ENCODE measurements at places on chromosomes 4 and X.

DNA sequence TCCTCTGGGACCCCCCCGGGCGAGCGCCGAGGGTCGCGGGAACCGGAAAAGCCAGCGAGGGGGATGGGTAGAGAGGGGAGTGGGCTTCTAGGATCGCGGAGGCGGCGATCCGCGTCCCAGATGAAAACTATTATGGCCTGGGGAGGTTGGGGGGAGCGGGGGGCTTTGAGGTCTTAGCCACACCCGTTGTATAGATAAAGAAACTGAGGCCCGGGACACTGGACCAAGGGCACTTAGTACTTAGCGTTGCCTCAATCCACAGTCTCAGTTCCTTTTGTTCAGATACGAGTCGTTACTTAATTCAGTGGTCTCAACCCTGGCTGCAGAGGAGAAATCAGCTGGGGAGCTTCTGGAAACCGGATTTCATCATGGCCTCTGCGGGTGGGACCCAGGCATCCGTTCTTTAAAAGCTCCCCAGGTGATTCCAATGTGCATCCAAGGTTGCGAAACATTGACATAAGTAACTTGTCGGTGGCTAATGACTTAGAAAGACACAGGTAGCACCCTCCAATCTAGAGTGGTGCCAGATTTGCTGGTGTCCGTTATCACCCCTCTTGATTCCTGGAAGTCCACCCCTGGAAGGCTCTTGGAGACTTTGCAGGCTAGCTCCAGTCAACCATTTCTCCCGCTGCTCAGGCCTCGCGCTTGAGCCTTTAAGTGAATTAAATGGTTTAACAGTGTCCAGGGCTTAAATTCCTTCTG is 90.7 kb downstream of the GEMIN8 start:
- DNase-seq: no peak

DNA sequence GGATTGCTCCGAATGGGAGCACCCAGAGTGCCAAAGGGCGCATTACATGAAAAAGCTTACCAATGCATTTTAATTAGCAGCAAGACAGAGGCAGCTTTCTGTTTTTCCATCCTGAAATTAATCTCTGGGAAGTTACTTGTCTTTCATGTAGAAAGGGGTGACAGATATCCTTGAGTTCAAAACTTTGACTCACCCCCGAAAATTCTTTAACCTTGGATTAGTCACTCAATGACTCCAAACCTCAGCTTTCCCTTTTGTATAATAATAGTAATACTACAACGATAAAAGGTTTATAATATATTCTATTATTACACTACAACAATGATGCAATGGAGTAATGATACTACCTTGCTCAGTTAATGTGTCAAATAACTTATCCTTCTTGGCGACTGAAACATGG is 126.3 kb downstream of the ADAMTS3 start:
- DNase-seq: no peak

GRCh38 chr4:33161202-33161601 is 2441.0 kb downstream of the PCDH7 start:
- DNase-seq: no peak

- DNase-seq: no peak
These were observed 48.8 kb downstream of the PPP2R2C start for GRCh38 chr4:6423575-6423974.

GRCh38 chr4:71473541-71474240 is 134.9 kb downstream of the SLC4A4 start:
- DNase-seq: no peak

GRCh38 chr4:152097371-152097770 is 336.6 kb upstream of the GATB start:
- no peak for DNase-seq

DNA sequence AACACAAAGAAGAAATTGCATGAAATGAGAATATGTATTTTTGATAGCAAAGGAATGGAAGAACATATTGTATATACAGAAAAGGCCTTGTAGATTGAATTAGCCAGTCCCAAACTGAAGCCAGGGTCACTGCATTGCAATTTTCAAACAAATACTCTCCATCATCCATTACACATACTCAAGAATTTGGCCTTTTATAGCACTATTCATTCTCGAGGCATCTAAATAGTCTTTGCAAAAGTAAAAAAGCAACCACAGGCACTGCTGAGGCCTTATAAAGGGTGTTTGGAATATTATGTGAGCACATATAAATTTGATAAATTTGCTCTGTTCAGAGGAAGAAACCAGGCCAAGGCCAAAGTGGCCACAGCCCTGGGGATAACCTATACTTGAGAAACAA is 123.0 kb downstream of the ZNF827 start:
- DNase-seq: peak; percentile 45

GRCh38 chrX:23742174-23742696 is 841 bp downstream of the ACOT9 start:
- DNase-seq: peak; percentile 81

DNA sequence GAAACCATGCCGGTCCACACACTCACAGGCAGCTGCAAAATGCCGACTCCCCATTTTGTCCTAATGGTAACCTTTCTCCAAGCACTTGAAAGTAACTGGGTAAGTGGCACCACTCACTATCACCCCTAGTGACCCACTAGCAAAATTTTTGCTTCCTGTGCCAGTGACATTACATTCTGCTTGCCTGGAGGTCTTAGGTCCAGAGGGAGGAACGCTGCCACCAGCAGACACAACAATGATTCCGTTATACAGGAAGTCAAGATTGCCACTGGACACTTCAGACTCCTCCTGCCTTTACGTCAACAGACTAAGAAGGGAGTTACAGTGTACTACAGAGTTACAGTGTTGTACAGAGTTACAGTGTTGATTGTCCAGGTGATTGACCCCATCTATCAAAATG is 11.8 kb upstream of the TMEM192 start:
- no peak for DNase-seq

DNA sequence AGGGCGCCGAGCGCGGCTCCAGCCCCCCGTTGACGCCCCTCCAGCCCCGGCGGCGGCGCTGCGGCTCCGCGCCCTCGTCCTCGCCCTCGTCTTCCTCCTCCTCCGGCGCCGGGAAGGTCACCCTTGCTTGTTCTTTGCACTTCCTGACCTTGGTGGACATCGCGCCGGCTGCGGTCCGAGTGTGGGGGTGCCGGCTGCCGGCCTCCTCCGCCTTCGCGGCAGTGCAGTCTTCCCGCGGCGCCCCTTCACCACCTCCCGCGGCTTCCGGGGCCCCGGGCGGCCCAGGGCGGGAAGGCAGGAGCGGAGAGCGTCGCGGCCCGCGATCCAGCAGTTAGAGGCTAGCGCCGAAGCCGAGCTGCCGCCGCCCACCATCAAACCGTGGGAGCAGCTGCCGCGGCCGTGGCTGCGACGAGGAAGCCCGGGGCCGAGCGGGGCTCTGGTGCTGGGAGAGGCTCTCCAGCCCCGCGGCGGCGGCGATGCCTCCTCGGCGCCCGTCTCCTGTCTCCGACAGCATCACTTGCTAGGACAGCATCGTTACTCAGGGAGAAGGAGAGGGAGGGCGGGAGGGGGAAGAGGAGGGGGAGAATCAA is at the start of gene TRPC3:
TRPC3 (minus strand) TSS at position 540 of the 590 bp plus-strand sequence; CDS start at position 160, 380 bp downstream.
- peak; percentile 61 for DNase-seq

DNA sequence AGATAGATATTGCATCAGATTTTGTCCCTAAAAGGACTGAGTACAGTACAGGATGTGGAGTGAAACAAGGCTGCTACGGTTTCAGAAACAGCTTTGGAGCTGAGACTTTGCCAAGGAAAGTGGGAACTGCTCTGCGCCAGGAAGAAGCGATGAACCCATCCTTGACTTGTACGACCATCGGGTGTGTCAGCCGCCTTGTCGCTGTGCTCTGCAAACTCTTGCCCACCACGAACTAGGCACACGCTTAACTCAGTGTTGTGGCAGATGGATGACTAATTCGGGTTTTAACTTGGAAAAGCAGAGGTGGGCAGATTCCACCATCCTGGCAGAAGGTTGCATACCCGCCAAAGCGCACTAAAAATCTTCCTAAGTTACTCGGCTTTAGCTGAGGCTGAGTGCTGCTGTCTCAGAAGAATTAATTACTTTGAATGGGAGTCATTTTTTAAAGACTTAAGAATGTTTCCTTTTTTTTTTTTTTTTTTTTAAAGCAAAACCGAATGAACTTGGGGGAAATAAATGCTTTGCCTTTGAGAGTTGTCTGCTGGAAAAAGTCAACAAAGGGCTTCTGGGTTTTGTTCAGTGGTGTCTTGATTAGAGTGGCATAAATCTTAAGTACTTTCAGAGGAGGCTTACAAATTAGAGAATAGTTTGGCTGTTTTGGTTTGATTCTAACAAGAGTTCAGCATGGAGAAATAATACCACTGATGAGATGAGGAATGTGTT is 69.5 kb downstream of the SHROOM2 start:
- DNase-seq: no peak

DNA sequence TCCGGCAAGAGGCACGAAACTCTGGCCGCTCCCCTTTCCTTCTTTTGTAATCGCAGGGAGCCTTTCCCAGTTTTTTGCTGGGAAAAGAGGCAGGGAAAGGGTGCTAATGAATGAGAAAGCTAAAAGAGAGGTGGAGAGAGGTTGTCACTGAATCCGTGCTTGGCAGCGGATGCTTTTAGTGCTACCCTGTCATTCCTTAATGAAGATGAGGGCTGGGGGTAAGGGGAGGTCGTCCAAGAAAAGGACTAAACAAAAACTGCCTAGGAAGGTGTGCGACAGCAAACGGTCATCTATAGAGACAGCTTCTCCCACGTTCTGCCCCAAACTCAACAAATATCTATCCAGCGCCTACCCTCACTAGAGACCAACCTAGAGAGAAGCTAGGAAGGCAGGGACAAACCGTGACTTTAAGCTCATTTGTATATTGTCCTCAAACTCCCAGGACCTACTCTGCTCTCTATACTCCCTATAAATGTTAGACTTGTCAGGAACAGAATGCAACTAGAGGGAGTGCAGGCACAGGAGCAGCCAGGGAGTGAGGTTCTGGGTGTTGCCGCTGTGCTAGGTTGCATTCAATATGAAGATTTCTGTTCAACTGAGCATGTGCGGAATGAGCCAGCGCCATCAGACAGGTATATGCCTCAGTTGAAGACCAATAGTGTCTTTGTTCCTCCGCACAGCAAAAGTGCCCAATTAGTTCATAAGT is 777 bp upstream of the CASK start:
- peak; percentile 51 for DNase-seq

- DNase-seq: peak; percentile 56
These were observed 226.9 kb downstream of the ARHGAP24 start for GRCh38 chr4:85701861-85702321.

- no peak for DNase-seq
These were observed 905.9 kb downstream of the CENPC start for GRCh38 chr4:66639361-66639760.

DNA sequence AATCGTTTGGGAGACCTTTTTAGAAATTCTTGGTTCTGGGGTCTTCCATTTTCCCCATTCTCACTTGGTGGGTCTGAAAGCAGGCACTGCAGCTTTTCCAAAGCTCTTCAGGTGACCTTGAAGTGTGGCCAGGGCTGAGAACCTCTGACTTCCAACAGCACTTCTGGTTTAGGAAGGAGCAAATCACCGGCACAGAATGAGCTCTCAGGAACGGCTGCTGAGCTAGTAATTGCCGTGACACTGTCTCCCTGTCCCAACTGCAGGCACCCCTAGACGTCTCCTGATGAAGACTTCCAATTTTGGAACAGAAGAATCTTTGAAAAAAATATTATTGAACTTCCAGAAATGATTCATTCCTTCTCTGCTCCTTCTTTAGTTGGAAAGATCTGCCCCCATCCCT is 31.3 kb downstream of the CD38 start:
- DNase-seq: no peak

GRCh38 chrX:38656350-38656915 is 95.1 kb downstream of the TSPAN7 start:
- no peak for DNase-seq

DNA sequence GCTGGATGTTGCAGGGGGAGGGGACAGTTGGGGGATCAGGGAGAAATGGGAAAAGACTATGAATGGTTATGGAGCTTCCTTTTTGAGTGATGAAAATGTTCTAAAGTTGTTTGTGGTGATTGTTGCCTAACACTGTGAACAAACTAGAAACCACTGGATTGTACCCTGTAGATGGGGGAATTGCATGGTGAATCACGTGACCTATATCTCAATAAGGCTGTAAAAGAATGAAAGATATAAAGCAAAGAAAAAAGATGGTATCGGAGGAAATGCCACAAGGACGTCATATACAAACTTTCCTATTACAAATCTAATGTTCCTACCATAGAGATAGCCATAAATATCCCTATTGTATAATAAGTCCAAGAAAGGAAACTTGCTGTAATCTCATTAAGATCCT is 20.6 kb upstream of the CT55 start:
- no peak for DNase-seq

DNA sequence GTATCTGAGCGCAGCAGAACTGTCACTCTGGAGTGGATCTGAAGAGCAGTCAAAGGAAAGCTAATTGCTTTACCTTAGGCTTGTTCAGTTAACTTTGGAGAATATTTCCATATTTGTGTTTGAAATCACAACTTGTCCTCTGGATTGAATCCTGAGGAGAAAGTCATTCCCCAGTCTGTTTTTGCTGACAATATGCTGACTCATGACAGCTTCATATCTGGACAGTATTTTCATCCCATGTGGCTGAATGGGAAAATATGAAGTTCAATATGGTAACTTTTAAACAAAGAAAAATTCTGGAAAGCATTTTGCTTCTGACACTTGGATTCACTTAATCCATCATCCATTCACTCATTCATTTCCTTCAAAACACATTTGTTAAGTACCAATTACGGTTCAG is 46.3 kb upstream of the MAGEC3 start:
- no peak for DNase-seq

DNA sequence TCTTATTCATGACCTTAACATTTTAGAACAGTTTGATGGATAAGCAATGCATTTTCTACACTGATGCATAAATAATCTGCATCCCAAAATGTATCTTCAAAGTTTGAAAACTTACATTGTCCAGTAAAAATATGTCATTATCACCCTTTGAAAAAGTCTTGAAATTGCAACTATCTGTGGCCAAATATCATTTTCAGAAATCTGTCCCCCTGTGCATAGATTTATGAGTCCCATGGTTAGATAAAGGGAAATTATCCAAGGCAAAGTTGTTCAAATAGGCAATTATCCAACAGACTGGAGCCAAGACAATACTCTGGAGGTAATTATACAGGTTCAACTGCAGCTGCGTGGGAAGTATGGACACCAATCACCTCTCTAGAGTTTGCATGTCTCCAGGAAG is 182.5 kb upstream of the INTU start:
- no peak for DNase-seq

- no peak for DNase-seq
These were observed 612.5 kb upstream of the TECRL start for GRCh38 chr4:65021737-65022136.

DNA sequence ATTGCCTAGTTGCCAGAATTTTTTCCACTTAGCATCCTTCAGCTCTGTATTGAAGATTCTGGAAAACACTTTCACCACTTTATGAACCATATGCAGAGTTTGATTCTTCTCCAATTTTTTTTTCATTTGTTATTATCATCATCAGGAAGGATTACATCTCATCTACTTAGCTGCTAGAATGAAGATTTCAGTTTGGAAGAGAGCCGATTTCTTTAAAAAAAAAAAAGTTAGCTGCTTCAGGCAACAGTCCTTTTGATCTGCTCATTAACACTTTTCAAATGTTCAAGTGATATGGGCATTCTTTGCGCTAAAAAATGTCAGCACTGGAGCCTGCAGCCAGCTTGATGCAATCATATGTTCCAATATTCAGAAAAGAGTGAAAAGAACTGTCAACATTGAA is 76.2 kb downstream of the ANTXR2 start:
- DNase-seq: no peak

GRCh38 chr4:36133658-36134057 is 110.7 kb downstream of the ARAP2 start:
- no peak for DNase-seq

- peak; percentile 21 for DNase-seq
These were observed 2.9 kb downstream of the GNRHR start for GRCh38 chr4:67751260-67751659.

GRCh38 chrX:45872480-45872879 is 671.8 kb upstream of the DIPK2B start:
- no peak for DNase-seq

- no peak for DNase-seq
These were observed 26.1 kb downstream of the RUFY3 start for GRCh38 chr4:70747874-70748273.

Measured in foreskin fibroblast (primary cell).